ENCODE measurements at places on chromosomes 12 and 14.

DNA sequence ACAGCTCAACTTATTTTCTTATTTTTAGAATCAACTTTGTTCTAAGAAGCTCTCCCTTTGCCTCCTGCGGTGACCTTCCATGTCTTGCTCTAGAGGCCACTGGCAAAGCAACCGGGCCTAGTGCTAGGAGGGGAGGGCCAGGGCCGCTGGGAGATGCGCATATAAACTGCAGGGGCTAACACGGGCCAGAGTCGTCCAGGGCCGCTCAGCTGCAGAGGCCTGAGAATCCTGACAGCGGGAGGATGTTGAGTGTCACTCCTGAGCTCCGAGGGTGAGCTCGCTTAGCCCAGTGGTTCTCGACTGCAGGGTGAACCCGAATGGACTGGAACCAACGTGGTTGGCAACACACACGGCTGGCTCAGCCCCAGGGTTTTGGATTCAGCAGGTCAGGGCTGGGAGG is 6.5 kb upstream of the PIWIL1 start:
- no peak for DNase-seq

DNA sequence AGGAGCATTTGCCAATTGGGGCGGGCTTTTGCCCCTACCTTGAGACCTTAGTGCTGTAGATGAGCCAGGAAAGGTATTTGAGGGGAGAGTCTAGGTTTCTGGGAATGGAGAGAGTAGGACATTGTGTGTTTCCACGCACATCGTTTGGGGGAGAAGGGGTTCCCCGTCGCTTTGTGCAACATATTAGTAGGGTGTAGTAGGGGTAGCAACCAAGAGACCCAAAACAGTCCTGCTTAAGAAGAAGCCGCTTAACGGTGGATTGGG is 694 bp upstream of the PTGES3 start:
- no peak for DNase-seq

DNA sequence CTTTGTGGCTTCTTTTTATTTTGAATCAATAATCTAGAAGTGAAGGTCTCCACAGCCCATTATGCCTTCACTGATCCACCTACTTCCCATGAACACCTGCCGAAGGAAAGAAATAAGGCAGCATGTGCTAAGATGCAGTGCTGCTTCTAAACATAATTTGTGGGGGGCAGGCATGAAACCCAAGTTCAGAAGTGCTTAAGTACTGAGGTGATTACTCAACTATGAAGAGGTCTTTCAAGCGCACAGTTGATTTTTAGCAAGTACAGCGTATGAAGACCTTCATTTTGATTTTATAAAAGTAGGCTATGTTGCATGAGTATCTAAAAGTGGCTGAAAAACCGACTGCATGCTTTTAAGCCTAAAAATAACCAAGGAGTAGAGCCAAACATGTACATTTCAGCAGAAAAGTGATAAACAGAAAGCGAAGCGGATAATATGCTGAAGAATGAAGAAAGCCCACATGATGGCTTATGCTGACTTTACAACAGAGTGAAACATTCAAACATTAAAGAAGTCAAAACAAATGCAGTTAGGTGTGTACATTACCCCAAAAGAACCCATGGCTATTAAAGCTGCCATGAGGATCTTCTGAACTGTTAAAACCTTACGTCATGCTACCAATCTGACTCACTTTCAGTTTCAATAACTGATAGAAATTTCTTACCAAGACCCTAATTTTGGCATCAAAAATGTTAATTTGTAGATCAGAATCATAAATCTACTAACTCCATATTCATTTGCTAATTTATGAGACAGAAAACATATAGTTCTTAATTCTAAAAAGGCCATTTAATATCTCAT is 29.3 kb downstream of the KICS2 start:
- DNase-seq: no peak

DNA sequence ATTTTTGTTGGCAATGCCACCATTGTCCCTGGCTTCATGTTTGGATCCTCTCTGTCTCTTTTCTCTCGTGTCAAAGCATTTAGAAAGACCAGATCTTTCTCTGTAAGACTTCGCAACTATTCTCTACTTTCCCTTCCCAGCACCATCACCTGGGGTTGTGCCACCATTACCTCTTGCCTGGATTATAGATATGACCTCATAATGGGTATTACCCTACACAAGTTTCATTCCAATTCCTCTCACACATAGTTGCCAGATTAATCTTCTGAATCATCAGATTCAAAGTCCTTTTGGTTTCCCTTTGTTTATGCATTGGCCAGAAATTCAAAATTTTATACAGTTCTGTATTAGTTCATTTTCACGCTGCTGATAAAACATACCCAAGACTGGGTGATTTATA is 27.2 kb upstream of the DHRS2 start:
- no peak for DNase-seq

DNA sequence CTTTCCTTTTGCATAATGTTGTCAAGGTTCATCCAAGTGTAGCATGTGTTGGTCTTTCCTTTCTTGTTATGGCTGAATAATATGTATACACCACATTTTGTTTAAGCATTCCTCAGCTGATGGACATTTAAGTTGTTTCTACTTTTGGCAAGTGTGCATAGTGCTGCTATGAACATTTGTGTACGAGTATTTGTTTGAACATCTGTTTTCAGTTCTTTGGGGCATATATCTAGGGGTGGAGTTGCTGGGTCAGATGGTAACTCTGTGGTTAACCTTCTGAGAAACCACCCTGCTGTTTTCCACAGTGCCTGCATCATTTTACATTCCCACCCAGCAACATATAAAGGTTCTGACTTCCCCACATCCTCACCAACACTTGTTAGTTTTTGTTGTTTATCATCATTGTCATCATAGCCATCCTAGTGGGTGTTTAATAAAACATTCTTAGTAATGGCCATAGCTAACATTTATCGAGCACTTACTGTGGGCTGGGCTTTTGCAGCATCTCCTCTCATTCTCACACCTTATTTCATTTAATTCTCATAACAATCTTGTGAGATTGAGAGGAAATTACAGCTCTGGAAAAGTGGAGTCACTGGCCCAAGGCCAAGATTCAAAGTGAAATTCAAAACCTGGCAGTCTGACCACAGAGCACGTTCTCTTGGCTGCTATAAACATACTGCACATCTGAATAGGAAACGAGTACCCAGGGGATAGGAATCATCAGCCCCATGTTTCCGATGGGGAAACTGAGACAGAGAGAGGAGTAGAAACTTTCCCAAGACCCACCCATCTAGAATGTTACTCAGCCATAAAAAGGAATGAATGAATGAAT is 193.6 kb downstream of the KSR2 start:
- DNase-seq: no peak

DNA sequence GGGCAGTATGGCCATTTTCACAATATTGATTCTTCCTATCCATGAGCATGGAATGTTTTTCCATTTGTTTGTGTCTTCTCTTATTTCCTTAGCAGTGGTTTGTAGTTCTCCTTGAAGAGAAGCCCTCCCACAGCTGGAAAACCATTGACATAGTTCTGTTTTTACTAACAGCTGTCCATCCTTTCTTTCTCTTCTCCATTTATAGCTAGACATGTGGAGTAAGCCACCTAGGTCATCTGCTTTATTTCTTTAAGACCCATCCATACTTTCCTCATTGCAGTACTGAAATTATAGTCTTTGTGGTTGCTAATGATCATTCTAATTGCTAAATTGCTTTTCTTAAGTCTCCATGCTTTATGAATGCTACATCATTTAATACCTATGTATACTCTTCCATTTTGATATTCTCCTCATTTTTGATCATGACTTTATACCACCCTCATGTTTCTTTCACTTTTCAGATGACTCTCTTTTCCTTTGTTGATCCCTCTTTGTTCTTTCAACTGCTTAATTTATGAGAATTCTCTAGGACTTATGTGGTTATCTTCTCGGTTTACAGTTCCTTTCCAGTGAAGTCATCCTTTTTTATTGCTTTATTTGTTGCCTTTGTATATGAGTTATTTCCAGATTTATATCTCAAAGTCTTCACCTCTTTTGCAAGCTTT is 114.2 kb downstream of the PCNX1 start:
- peak; percentile 54 for DNase-seq

DNA sequence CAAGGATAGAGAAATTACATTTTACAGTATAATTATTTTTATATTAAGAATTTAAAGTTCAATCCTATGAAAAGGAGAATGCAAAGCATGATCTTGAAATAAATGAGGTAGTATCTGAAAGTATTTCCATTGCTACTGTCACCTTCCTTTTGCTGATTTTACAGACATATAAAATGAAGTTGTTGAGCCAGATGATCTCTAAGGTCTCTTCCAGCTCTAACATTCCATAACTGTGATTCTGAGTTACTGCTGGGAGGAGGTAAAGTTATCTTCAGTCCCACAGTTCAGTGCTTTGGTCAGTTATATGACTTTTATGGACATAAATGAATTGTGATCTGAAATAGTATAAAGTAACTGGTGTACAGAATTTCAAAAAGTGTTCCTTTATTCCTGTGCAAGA is 52.8 kb downstream of the SLC38A6 start:
- DNase-seq: no peak

- no peak for DNase-seq
These were observed 288.6 kb downstream of the PDZRN4 start for GRCh38 chr12:41476499-41477439.

GRCh38 chr12:120399531-120399930 is 30.6 kb upstream of the MSI1 start:
- DNase-seq: peak; percentile 13

DNA sequence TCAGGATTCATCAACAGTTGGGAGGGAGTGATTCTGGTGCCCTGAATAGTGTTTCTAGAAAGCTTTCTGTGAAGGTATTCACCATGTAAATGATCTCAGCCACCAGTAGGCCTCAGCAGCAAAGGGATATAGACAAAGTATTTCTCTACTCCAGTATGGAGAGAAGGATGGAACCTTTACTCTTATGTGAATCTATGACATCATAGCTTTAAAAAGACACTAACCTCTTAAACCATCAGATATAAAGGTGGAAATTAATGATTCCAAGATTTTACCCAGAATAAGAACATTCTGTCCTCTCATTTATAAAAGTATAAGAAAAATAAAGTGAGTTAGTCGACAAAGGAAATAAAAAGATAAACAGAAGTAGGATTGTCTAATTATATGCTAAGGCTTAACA is 4.6 kb downstream of the GPR65 start:
- no peak for DNase-seq

- DNase-seq: no peak
These were observed 36.6 kb upstream of the CCT2 start for GRCh38 chr12:69548687-69549086.

DNA sequence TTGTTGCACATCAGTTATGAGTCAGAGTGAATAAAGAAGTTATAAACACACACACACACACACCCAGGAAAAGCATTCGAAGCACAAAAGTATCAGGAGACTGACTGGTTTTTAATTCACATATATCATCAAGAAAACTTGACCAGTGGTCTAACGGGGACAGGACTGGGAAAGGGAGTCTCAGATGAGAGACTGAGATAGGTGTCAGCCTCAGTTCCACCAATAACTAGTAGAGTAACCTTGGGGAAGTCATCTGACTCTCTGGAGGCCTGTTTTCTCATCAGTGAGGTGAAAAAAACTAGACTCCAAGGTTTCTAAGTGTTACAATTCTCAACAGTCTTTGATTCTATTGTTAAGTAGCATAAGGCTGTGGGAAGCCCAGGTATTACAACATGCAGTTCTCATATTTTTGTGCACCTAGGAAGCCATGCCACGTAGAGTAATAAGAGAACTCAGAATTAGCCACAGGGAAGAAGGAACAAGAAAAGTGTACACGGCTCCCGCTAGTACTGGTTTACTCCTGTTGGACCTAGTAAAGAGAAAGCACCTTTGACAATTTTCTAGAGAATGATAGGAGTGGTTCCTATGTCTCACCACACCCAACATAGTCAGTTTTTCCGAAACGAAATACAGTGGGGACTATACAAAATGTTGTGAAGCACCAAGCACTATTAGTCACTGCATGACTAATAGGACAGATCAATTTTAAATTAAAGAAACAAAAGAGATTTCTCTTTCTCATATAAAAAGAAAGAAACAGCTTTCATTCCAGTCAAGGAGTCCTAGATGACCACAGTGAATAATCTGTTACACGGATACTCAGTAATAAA is 5.0 kb downstream of the PPTC7 start:
- no peak for DNase-seq

GRCh38 chr12:76180401-76181277 is 96.2 kb upstream of the NAP1L1 start:
- no peak for DNase-seq

- no peak for DNase-seq
These were observed 12.4 kb upstream of the NFYB start for GRCh38 chr12:104150416-104150815.

GRCh38 chr12:75844049-75844770 is 187.4 kb downstream of the PHLDA1 start:
- DNase-seq: no peak

GRCh38 chr12:52036587-52037171 is 14.6 kb upstream of the NR4A1 start:
- no peak for DNase-seq
